ENCODE measurements at places on chromosomes 3 and 15.

- no peak for DNase-seq
These were observed 19.9 kb upstream of the POLR2M start for GRCh38 chr15:57686657-57687056.

DNA sequence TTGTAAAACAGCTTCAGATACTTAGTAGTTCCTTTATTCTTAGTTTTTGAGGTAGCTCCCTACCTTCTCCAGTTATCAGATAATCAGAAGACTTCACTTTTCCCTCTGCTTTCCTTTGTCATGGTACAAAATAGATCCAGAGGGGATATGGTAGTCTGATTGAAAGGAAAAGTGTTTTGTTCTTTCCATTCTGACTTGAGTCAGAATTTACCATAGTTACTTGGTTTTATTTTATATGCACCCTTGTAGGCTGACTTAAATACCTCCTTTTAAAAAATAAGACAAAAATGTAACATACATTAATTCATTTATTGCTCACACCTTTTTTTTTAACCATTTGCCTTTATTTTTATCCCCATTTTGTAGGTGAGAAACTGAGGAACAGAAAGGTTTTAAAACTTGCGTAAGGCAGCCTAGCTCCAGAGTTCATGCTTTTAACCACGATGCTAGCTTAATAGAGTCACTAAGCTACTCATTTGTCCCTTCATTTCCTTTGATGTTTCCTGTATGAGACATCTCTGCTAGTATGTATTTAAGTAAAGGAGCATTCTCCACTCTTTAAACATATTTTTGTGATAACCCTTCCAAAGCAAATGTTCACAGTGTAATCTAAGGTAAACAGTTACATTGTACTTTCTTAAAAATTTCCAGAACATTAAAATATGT lies 187.5 kb downstream of the KLHL25 start:
- no peak for DNase-seq

GRCh38 chr15:26848498-26848897 lies 18.4 kb upstream of the GABRA5 start:
- DNase-seq, result no peak

GRCh38 chr3:64459711-64460110 lies 228.1 kb downstream of the ADAMTS9 start:
- peak; percentile 61 for DNase-seq

GRCh38 chr15:60326343-60326742 lies 71.4 kb downstream of the ANXA2 start:
- no peak for DNase-seq

DNA sequence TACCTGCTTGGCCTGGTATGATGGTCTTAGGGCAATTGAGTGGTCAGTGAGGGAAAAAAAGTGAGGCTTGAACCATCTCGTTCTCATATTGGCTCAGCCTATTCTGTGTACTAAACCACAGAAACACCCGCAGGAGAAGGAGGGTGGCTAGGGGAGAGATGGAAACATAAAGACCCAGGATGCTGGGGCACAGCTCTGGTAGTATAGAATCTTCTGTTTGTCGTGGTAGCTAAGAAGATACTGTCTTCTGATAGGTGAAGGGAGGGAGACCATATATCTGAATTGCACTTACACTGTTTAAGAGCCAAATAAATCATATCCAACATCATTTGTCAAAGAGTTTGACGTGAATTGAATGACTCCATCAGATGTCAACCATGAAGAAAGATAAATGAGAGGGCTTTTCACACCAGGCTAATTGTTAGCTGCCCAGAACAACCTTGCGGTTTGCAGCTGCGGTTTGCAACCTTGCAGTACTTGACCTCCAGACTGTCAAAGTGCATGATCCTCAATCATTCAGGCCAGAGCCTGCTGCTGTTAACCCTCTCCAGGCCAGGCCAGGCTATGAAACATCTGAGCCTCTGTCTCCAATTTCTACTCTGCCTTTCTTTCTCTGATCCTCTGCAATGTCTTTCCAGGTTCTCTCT lies 40.9 kb upstream of the PIK3R4 start:
- DNase-seq, result no peak

- DNase-seq, result no peak
These were observed 5.7 kb downstream of the DUT start for GRCh38 chr15:48336940-48337339.

- DNase-seq, result peak; percentile 69
These were observed 27.6 kb downstream of the PLXNB1 start for GRCh38 chr3:48402281-48402732.

DNA sequence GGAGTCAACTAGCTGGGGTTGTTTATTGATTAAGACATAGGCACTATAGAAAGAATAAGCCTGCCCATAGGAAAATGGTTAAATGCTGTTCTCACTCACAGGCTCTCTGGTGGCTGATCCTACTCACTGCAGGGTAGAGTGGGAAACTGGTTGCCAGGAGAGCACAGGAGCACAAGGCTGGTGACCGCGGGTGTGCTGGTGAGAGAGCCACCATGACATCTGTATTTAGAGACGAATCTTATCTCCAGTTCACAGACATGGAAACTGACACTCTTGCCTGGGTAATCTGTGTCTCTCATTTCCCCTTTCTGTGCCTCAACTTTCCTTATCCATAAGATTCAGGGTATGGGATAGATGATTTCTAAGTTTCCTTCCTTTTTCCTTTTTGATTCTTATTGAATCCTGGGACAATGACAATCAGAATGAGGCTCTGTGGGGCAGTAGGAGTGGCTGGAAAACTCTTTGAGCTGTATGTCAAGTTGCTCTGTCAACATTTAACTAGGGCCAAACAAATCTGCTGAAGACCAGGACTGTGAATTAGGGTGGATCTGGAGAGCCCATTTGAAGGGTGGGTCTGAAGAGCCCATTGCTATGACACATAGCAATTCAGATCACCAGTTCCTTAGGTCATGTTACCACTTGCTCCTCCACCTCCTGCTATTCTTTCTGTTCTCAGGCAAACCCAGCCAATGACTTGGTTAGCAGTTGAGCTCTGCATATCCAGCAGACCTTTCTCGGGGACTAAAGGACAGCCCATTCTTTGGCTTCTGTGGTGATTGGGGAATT lies 286.1 kb upstream of the TBL1XR1 start:
- DNase-seq, result no peak

Data from fibroblast of skin of left quadriceps (primary cell).